Fibroblast of lung (primary cell): ENCODE measurements at places on chromosomes 5 and 9. TPM values are rescaled to one million over a fixed set of nuclear protein-coding genes. Genes with fewer than 3 reads are reported as not detected.

The FST gene
- total RNA-seq = 129 and 759 TPM in 2 replicates

The RANBP3L gene
- total RNA-seq = under 0.01 TPM in 1 of 2 replicates, not detected in the other

The AMBP gene
- total RNA-seq = 0.17 and 0.51 TPM in 2 replicates

The UBE2R2 gene
- total RNA-seq = 16.7 and 23.9 TPM in 2 replicates

The PRRC2B gene
- 51.4 and 66.4 TPM in 2 replicates for total RNA-seq

The PPP2R2B gene
- total RNA-seq = under 0.01 and 1.5 TPM in 2 replicates

The CARD6 gene
- total RNA-seq = 12.7 and 14.4 TPM in 2 replicates

The WDR38 gene
- total RNA-seq = not detected in 2 replicates

The PDE6A gene
- under 0.01 TPM in 2 replicates for total RNA-seq

The ADAMTSL2 gene
- total RNA-seq = under 0.01 TPM in 2 replicates

The SOHLH1 gene
- total RNA-seq = not detected in 2 replicates

The IL13 gene
- not detected in 2 replicates for total RNA-seq

The THBS4 gene
- total RNA-seq = 1.5 and 2.3 TPM in 2 replicates

The PCDHB10 gene
- 0.77 and 2.0 TPM in 2 replicates for total RNA-seq

The DMGDH gene
- 7.7 and 7.9 TPM in 2 replicates for total RNA-seq

The TRMO gene
- 12.9 and 16.4 TPM in 2 replicates for total RNA-seq

The CDX1 gene
- total RNA-seq = under 0.01 and 0.33 TPM in 2 replicates

The HMMR gene
- total RNA-seq = 1.3 and 19.7 TPM in 2 replicates

The ADAMTS6 gene
- total RNA-seq = 45.2 and 48.3 TPM in 2 replicates
